ENCODE measurements at places on chromosomes 6 and 20.

GRCh38 chr20:56783826-56784225, 154.7 kb downstream of the TFAP2C start:
- no peak overlapping the region for H3K27ac ChIP-seq
- H3K4me3 ChIP-seq: no peak overlapping the region
- H3K4me1 ChIP-seq: no peaks in the 10 kb centered on the region
- no peaks in the 10 kb centered on the region for H3K27me3 ChIP-seq
- no peaks in the 10 kb centered on the region for H3K36me3 ChIP-seq

GRCh38 chr6:157162766-157163433, 160.4 kb downstream of the TMEM242 start:
- H3K27ac ChIP-seq: peak overlapping the region; percentile 72
- H3K4me3 ChIP-seq: no peak overlapping the region
- DNase-seq: no peak
- peaks cover 34% of the 10 kb centered on the region for H3K36me3 ChIP-seq
- H3K27me3 ChIP-seq: no peaks in the 10 kb centered on the region

- H3K27me3 ChIP-seq: peaks cover 16% of the 10 kb centered on the region
- H3K4me3 ChIP-seq: no peak overlapping the region
- H3K36me3 ChIP-seq: no peaks in the 10 kb centered on the region
- H3K27ac ChIP-seq: no peak overlapping the region
Measured at GRCh38 chr6:1593286-1593957, 16.3 kb upstream of the FOXC1 start.

- DNase-seq: no peak
- H3K27me3 ChIP-seq: no peaks in the 10 kb centered on the region
Measured at GRCh38 chr20:34524426-34524825, 8.2 kb downstream of the DYNLRB1 start.

GRCh38 chr6:69915346-69915745, 49.0 kb downstream of the COL19A1 start:
- no peaks in the 10 kb centered on the region for H3K36me3 ChIP-seq
- H3K27me3 ChIP-seq: no peaks in the 10 kb centered on the region
- H3K4me3 ChIP-seq: no peak overlapping the region
- peaks cover 5% of the 10 kb centered on the region for H3K4me1 ChIP-seq

GRCh38 chr6:109311471-109311870, 70.8 kb downstream of the CD164 start:
- no peak overlapping the region for H3K27ac ChIP-seq
- DNase-seq: no peak
- no peaks in the 10 kb centered on the region for H3K36me3 ChIP-seq

GRCh38 chr20:62583424-62583920, 58.8 kb upstream of the SLCO4A1 start:
- no peak for DNase-seq
- H3K4me3 ChIP-seq: no peak overlapping the region
- H3K27me3 ChIP-seq: peaks cover 48% of the 10 kb centered on the region

GRCh38 chr20:34978092-34978744, 22.6 kb downstream of the MYH7B start:
- H3K27ac ChIP-seq: no peak overlapping the region
- no peaks in the 10 kb centered on the region for H3K36me3 ChIP-seq
- H3K27me3 ChIP-seq: no peaks in the 10 kb centered on the region
- DNase-seq: no peak
- no peak overlapping the region for H3K4me3 ChIP-seq
- peaks cover 13% of the 10 kb centered on the region for H3K4me1 ChIP-seq

GRCh38 chr20:3820901-3821727, 767 bp downstream of the AP5S1 start:
- H3K27ac ChIP-seq: peak overlapping the region; percentile 29
- peak overlapping the region; percentile 94 for H3K4me3 ChIP-seq
- H3K36me3 ChIP-seq: peaks cover 24% of the 10 kb centered on the region
- no peak for DNase-seq
- H3K27me3 ChIP-seq: no peaks in the 10 kb centered on the region
- H3K4me1 ChIP-seq: peaks cover 6% of the 10 kb centered on the region

GRCh38 chr6:24972311-24972958, 36.7 kb upstream of the RIPOR2 start:
- H3K36me3 ChIP-seq: no peaks in the 10 kb centered on the region
- no peak overlapping the region for H3K27ac ChIP-seq
- no peaks in the 10 kb centered on the region for H3K27me3 ChIP-seq

DNA sequence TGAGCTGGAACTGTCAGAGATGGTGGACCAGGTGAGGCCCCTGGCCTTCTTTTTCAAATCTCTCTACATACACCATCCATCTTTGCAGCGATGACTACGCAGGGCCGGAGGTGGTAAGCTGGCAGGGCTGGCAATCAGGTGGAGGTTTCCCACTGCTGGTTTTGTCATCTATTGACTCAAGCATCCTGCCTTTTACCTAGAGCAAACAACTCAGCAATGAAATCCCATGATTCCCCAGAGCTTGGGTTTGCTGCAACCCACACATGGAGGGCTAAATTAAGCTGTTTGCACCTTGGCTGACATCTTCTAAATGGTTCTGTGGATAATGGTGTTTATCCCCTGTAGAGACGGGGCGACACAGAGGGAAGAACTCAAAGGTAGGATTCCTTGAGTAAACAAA, 170.2 kb downstream of the SCP2D1 start:
- H3K4me3 ChIP-seq: no peak overlapping the region
- no peak overlapping the region for H3K27ac ChIP-seq
- DNase-seq: no peak
- H3K36me3 ChIP-seq: no peaks in the 10 kb centered on the region
- H3K27me3 ChIP-seq: no peaks in the 10 kb centered on the region

Measured in neuronal stem cell (in vitro differentiated cells).